ENCODE measurements at places on chromosomes 6 and 20.

DNA sequence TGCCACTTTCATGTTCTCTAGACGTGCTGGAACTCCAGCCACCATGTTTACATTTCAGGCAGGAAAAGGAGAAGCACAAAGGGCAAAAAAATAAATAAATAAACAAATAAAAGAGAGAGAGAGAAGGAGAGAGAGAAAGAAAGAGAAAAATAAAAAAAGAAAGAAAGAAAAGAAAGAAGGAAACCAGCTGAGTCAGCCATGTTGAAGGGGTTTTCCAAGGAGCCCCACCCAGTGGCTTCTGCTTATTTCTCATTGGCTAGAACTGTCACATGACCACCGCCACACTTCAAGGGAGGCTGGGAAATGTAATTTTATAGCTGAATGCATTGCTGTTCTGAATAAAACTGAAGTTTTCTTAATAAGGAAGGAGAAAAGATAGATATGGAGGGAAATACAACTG is 71.1 kb downstream of the BFSP1 start:
- no peak for DNase-seq

- no peak for DNase-seq
Measured at GRCh38 chr20:37984018-37984785, 49.1 kb downstream of the TTI1 start.

DNA sequence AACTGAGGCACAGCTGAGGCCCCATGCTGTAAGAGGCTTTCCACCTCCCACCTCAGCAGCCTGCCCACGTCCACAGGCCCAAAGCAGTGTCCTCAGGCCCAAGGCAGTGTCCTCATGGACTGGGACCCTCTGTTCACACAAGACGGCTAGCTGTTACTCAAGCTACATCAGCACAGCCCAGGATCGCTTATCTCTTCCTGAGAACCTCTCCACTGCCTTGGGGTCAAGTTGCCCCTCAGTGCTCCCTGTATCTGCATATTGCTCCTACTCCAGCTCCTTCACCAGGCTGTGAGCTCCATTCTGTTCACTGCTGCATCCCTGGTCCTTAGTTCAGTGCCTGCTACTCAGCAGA is 208.8 kb upstream of the TAB2 start:
- DNase-seq = no peak

GRCh38 chr6:72654071-72654621 is 32.3 kb downstream of the KCNQ5 start:
- no peak for DNase-seq

GRCh38 chr6:126312013-126312665 is 27.8 kb upstream of the CENPW start:
- DNase-seq = no peak

GRCh38 chr6:143807103-143807772 is 35.9 kb upstream of the LTV1 start:
- DNase-seq = no peak

GRCh38 chr6:2203264-2203663 is 42.1 kb downstream of the GMDS start:
- DNase-seq = no peak

GRCh38 chr6:132952031-132952867 is 137.9 kb downstream of the RPS12 start:
- no peak for DNase-seq

All from NCI-H1417 treated with DMSO at 0.1 percent for 48 hours (cell line).